ENCODE measurements at places on chromosomes 7 and 10.
A peak's percentile ranks its signal among the peaks of the same experiment; 100 is the strongest.

DNA sequence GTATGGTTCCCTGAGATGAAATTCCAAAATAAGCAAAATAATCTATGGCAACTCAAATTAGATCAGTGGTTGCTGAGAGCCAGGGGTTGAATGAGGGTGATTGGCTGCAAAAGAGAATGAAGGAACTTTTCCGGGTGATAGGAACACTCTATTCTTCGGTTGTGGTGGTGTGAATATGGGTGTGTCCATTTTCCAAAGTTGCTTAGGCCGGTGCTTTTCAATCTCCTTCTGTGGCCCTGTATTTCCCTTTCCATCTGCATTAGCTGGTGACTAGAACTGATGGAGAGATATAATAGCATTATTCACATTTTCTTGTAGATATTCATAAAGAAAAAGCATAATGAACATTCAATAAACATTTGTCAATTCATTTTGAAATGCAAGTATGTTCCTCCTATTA, 382.9 kb downstream of the TFEC start:
- no peak for DNase-seq

- DNase-seq = no peak
These were observed 29.5 kb downstream of the PLEKHA8 start for GRCh38 chr7:30057741-30058140.

GRCh38 chr7:71506822-71507221, 374.9 kb downstream of the GALNT17 start:
- DNase-seq = no peak

- DNase-seq = no peak
These were observed 11.5 kb upstream of the GALNT11 start for GRCh38 chr7:152013974-152014373.

DNA sequence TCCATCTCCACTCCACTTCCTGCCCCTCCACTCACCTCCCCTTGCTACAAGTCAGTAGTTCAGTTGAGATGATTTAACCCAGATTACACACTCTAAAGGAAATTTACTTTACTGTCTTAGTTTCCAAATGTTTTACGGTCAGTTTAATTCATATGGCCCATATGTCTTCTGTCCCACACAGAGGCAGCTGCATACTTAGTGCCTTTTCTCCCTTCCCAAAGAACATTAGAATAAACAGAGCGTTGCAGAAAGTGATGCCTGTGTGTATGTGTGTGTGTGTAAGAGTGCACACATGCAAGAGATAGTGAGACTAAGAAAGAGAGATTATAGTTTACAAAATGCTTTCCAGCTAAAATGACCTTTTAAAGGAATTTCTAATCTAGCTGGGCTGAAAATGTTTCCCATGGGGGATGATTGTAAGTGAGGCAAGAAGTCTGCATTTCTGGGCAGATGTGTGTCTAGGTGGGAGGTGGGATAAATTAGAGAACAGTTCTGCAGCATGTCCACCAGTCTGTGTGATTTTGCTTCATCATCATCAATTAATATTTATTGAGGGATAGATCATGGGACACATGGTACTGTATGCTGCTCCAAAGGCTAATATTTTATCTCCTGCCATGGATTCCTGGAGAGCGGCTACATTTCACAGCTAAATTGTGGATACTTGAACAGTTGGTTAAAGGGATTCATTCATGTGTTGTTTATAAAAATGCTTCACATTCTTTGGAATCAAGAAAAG, 81.5 kb downstream of the NXPH1 start:
- DNase-seq = no peak

- DNase-seq = no peak
These were observed 130.9 kb downstream of the CCNY start for GRCh38 chr10:35467186-35467585.

- DNase-seq = no peak
These were observed 3.6 kb downstream of the FIGNL1 start for GRCh38 chr7:50446542-50446960.

DNA sequence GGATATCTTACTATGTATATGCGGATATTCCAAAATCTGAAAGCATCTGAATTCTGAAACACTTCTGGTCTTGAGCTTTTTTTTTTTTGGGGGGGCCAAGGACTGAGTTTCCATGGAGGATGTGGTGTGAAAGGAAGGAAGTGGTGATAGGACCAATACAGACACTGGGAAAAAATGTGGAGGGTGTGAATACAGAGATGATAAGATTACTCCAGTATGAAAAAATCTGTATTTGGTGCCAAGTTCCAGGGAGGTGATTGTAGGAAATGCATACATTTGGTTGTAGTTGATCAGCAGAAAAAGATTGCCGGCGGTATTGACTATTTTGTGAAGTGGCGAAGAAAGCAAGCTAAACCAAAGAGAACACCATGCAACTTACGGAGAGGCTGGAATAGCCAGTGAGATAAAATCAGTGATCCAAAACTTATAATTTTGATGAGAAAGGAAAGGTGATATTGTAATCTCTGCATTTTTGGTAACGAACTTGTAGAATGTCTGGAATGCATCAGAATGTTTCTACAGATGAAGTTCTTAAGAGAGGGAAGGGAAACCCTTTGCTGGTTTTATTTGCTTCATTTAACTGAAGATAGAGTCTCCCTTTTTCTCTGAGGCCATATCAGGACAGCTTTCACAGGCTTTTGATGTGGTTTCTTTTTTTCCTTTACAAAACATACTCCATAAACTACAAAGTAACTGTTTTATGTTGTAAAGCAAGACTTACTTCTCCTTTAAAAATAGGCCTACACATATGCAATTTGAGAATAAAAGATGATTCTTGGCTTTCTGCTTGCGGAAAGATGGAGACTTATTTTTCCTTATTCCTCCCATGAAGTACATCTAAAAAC, 6.0 kb downstream of the WDR37 start:
- no peak for DNase-seq

GRCh38 chr7:24812305-24812945, 55.2 kb upstream of the GSDME start:
- DNase-seq = peak; percentile 55

DNA sequence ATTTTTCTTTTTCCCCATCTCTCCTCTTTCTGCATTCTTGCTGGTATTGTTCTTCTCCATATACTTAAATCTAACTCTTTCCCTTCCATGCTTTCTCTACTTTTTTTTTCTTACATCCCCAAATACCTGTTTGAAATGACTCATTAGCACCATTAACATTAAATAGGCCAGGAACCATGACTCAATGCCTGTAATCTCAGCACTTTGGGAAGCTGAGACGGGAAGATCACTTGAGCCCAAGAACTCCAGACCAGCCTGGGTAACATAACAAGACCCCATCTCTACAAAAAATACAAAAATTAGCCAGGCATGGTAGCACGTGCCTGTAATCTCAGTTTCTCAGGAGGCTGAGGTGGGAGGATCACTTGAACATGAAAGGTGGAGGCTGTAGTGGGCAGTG, 1026.8 kb downstream of the GATA3 start:
- DNase-seq = no peak

DNA sequence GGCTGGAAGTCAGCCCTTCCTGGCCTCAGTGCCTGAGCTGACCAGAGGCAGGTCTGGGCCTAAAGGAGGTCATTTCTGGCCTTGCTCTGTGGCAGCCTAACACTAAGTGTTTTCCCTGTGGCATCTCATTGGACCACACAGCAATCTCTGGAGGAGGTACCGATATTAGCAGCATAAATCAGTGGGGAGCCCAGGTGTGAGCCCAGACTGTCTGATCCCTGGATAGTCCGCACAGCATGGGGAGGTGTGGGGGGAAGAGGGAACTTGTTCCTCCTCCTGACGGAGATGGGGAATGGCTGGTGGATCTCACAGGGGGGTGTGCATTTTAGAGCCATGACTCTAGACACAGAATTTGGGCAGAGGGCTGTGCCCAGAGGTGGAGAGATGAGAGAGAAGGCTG, 11.0 kb upstream of the PPIF start:
- no peak for DNase-seq

- DNase-seq = peak; percentile 66
These were observed 118.0 kb upstream of the PRSS58 start for GRCh38 chr7:142375710-142376313.

DNA sequence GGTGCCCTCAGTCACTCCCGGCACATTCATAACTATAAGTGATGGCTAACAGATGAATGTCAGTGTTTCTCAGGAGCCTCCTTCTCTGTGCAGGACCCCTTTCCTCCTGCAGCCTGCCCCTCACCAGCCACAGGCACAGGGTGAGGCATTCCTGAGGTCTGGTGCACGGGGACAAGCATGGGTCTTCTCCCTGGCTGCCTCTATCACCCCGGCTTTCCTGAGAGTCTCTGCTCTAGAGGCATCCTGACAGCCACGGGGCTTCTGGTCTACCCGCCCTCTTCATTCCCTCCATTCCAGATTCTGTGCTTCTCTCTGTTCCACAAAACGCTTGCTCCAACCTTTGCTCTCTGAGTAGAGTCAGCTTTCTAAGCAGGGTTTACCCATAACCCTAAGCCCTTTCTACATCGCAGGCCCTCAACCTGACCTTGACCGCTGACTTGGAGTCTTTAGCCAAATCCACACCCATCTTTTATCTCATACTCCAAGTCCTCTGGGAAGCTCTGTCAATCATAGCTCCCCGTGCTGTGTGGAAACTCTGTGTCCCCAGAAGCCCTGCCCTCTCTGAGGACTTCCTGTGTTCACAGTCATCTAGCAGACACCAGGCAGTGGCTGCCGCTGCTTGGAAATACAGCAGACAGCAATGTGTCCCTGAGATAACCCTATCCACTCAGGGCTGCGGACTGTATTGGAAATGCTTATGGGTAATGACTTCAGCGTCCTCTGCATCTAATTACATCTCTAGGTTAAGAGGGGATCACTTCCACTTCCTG, 159.0 kb downstream of the SFMBT2 start:
- no peak for DNase-seq

DNA sequence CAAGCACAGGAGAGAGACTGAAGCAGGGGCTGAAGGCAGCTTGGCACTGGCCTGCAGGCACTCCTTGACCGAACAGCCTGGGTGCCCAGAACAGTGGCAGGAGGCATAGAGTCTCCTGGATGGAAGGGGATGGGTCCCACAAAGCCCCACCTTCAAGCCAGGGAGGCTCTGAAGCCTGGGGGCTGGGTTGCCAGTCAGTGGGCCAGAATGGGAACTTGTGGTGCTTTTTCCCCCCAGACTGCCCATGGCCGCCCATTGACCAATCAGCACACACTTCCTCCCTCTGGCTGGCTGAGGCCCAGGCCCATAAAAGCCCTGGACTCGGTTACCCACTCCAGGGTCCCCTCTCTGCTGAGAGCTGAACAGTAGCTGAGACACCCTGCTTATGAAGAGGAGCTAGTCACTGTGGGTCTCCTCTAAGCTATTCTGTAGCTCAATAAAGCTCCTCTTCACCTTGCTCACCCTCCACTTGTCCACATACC, 109.6 kb downstream of the ELAPOR2 start:
- DNase-seq = no peak

DNA sequence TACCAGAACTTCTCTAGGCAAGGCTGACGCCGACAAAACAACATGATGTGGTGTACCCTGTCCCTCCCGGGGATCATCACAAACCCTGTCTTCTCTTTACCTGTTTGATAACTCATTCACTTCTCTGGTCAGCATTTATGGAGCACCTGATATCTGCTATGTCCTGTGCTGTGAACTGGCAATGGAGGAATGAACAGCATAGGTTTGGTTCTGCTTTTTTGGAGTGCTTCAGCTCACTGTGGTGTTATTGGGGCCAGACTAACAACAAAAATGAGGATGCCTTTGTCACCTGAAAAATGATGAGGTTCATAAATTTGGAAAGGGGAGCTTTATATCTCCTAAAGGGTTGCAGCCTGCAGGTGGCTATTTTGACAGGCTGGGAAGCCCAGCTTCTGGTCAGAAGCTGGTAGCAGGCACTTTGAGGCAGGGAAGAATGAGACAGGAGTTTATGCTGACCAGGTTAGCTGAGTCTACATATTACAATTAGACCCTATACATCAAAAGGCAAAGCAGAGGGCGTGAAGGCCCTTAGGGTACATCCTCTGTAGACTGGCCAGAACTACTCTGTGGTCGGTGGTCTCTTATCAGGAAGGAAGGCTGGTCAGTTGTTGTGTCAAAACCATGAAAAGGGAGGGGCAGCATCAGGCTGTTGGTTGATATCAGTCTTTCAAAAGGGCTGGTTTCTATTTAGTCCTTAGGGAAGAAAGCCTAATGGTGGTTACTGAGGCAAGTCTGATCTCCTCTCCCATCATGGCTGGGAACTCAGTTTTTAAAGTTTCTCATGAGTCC, 42.3 kb downstream of the SH2D4B start:
- DNase-seq = no peak

GRCh38 chr7:151647006-151647405, 127.3 kb upstream of the RHEB start:
- no peak for DNase-seq

DNA sequence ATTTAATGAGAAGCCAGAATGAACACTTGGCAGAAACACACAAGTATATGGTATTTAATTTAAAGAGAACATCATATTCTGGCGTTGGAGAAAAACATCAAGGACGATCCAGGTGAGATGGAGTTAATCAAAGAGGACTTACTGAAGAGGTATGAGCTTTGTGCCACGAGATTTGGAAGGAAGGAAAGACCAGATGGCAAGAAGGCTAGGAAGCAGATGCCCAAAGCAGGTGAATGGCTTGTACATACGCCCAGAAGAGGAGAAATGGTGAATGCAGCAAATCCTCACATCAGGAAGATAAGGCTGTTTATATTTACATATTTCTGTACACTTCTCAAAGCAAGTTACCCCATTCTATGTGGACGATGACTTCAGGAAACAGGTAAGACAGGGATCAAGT, 163.9 kb upstream of the PLXNA4 start:
- DNase-seq = no peak

GRCh38 chr7:70116244-70116643, 518.0 kb downstream of the AUTS2 start:
- DNase-seq = no peak

GRCh38 chr10:84175436-84175835, 1.8 kb downstream of the GPR15LG start:
- DNase-seq = no peak

DNA sequence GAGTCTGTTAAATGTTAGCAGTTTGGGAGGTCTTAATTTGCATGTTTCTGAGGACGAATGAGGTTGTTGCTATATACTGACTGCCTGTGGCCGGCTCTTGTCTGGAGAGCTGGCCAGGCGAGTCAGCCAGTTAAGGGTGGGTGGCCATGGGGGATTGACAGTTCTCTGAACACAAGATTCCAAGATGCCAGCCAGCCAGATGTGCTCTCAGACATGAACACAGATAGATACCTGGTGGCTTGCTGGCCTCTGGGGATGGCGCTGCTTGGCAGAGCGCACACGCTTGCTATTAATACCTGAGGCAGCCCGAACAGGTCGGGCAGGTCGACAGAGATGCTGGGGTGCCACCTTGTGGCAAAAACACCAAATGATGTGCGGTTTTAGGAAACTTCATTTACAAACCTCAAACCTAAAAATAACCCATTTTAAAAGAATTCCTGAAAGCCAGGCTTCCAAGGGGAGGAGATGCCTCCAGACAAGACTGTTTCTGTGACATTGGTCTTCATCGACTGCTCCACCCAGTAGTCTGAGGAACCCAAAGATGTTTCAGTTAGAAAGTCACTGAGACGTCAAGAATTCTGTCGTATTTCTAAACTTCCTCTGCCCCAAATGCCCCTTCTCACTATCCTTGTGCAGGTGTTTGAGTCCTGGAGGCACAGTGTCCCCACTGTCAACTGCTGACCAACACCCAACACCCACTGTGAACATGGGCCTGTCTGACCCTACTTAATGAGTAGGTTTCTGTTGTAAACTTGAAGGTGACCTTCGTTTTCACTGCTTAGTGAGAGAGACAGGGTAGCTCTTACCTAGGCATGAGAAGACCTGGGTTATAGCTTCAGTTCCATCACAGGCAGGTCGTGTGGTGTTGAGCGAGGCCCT, 123.4 kb downstream of the NT5C2 start:
- DNase-seq = peak; percentile 70

GRCh38 chr10:131654471-131655087, 246.2 kb upstream of the PPP2R2D start:
- no peak for DNase-seq
